ENCODE measurements at places on chromosomes 7 and 10.

GRCh38 chr10:7722927-7723529 is 19.9 kb downstream of the ITIH2 start:
- DNase-seq = no peak

DNA sequence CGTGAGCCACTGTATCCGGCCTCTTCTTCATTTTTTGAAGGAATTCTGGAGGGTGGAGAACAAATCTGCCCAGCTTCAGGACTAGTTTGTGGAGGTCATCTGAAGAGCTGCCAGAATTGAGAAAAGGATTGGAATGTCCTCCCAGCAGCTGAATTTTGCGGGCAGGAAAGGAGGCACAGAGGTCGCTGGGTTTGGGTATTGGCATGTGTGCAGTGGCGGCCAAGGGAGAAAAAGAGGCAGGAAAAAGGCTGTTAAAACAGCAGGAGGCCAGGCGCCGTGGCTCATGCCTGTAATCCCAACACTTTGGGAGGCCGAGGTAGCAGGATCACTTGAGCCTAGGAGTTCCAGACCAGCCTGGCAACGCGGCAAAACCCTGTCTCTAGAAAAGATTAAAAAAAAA is 80.4 kb downstream of the HIP1 start:
- DNase-seq = no peak

DNA sequence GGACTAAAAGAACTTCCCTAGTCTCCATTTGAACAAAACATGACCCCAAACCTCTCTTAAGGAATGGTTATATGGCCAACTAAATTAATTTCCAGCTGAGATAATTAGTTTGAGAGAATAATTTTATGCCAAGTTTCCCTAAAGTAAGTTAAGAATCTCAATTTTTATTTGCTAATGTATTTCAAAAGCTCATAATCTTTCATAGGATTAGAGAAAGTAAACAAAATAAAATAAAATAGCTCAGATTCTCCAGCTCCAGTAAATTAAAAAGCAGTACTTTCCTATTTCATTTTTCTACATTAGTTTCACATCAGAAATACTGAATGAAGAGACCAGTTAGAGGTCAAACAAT is 44.4 kb downstream of the ENO4 start:
- DNase-seq = no peak

GRCh38 chr7:155450558-155450969 is 7.4 kb upstream of the EN2 start:
- no peak for DNase-seq

GRCh38 chr10:541750-542371 is 147.6 kb downstream of the DIP2C start:
- DNase-seq = no peak

- DNase-seq = no peak
These were observed 14.6 kb upstream of the MLXIPL start for GRCh38 chr7:73638911-73639310.
